ENCODE measurements at places on chromosomes 3 and 15.

GRCh38 chr15:63482874-63483323, 21.5 kb upstream of the USP3 start:
- no peak for DNase-seq

DNA sequence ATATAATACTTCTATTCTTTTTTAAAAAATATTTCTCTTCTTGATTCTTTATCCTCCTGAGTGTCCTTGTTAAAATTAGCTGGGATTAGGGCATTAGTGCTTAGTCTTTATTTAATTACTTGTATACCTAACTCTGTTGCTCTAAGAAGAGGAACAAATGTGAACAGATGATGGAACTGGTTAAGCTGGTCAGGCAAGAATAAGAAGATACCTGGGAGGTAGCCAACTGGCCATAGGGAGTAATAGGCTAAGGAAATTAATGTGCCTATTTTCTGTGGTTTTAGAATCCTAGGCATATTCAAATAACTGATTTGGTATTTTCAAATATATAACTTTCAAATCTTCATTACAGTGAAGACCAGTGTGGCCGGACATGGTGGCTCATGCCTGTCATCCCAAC, 54.4 kb downstream of the EIF3J start:
- no peak for DNase-seq

DNA sequence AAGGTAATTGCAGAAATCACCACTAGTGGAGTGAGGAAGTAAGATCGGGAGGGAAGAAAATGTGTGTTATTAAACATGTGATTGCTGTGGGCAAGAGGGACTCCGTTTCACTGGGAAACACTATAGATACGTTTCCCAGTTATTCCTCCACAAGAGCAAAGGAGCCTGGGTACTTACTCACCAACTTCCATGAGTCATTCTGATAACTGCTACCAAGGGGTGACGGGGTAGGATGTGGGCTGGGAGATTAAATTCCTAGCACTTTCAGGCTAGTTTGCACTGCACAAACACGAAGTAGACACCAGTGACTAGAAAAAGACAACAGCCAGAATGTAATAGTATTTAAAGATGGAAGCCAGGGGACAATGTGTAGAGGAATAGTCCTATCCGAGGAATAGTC, 812.9 kb upstream of the CFAP20DC start:
- no peak for DNase-seq

- no peak for DNase-seq
Observed at GRCh38 chr3:148728753-148729152, 31.1 kb downstream of the AGTR1 start.

- DNase-seq = no peak
Observed at GRCh38 chr3:62149962-62150361, 223.4 kb downstream of the FEZF2 start.

DNA sequence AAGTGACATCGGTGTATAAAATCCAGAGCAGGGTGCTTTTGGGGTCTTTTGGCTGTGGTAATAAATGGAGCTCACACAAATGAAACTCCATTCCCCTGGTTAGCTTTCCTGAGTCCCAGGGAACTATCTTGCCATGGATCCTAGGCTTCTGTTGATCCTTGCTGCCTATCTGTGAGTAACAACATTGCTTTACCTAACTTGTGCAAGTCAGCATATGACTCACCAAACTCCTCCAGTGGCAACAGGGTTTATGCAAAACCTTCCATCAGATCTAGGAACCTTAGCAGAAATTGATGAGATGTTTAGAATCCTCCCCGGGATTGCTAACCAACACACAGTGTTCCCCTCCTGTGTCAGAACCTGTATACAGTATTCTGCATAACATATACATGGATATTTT, 105.4 kb downstream of the SCAPER start:
- DNase-seq = no peak

- DNase-seq = no peak
Observed at GRCh38 chr3:38611866-38612265, 37.6 kb downstream of the SCN5A start.

DNA sequence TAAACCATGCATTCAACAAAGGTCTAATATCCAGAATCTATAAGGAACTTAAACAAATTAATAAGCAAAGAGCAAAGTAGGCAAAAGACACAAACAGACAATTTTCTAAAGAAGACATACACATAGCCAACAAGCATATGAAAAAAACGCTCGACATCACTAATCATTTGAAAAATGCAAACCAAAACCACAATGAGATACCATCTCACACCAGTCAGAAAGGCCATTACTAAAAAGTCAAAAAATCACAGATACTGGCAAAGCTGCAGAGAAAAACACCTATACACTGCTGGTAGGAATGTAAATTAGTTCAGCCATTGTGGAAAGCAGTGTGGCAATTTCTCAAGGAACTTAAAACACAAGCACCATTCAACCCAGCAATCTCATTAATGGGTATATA, 53.8 kb downstream of the FSIP1 start:
- no peak for DNase-seq

- DNase-seq = no peak
Observed at GRCh38 chr3:125212091-125212508, 448 bp downstream of the SLC12A8 start.

DNA sequence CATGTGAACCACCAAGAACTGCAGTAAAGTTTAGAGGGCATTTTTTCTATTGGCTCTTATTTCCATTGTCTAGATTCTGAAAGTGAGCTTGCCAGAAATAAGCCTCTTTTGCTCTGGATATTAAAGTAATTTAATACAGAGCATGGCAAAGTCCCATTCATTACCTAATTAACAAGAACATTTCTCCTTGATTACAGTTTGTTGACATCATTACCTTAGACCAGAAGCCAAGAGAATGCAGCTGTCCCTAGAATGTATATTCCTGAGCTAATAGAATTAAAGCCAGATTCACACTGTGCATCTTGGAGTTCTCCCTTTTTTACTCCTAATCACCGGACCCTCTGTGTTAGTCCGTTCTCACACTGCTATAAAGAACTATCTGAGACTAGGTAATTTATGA, 46.4 kb upstream of the TM4SF4 start:
- peak; percentile 48 for DNase-seq

DNA sequence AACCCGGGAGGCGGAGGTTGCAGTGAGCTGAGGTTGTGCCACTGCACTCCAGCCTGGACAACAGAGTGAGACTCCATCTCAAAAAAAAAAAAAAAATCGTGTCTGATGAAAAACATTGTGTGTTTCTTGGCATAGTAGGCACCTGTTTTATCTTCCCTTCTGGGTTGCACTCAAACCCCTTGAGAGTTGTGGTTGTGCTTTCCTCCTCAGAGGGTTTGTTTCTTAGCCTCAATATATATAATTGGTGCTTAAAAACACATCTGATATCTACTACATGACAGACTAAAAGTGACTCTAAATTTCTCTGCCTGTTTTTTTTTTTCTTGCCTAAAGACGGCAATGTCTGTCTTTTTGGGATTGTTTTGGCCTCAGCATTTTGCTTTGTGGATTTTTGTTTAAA, 7.6 kb downstream of the NR1D2 start:
- DNase-seq = no peak

- DNase-seq = peak; percentile 57
Observed at GRCh38 chr3:51538115-51538458, 432 bp upstream of the RAD54L2 start.

GRCh38 chr3:169939320-169939719, 27.3 kb upstream of the SEC62 start:
- DNase-seq = no peak

DNA sequence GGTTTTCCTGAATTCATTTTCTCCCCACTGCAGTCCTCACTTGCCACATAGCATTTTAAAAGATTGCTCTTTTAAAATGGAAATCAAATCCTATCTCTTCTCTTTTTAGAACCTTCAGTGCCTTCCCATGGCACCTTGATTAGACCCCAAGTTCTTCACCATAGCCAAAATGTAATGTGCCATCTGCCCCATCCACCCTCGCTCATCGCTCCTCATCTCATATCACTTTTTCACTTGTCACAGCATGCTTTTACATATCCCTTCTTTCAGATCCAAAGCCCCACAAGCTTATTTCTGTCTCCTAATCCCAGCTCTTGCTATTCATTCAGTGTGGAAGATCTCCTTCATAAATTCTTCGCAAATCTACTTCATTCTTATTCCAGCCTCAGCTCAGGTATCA, 161.7 kb downstream of the CD47 start:
- DNase-seq = no peak

- peak; percentile 54 for DNase-seq
Observed at GRCh38 chr15:71448688-71449114, 333.4 kb downstream of the THSD4 start.

- peak; percentile 61 for DNase-seq
Observed at GRCh38 chr15:92091155-92091734, 237.7 kb downstream of the SLCO3A1 start.

DNA sequence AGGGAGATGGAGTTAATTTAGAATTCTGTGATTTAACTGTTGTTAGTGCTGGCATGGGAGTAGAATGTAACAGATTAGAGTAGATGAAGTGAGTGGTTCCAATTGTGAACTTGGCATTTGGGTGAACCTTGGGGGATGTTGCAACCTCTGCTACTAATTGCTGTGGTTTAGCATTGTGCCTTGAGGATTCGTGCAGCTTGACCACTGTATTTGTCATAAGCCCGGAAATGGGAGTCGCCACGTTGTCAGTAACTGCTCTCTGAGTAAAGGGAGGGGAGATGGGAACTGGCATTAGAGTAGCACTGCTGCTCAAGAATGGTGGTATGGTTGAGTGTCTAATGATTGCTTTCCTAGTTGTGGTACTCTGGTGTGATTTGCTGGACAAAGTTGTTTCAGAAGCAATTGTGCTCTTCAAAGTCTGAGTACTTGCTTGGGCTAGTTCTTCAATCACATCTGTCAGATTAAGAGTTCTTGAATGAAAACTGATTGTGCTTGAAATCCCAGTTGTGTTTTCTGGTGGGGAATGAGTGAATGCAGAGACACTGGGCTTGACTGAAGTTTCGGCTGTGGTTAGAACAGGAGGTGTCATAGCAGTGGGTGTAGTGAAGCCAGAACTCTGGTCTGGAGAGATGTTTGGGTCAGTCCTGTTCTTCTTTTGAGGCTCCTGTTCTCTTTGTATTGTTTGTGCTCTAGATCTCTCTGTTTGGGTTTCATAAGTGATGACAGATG, 15.4 kb downstream of the IGSF10 start:
- DNase-seq = no peak

GRCh38 chr15:89433686-89434085, 62.7 kb downstream of the RHCG start:
- no peak for DNase-seq

DNA sequence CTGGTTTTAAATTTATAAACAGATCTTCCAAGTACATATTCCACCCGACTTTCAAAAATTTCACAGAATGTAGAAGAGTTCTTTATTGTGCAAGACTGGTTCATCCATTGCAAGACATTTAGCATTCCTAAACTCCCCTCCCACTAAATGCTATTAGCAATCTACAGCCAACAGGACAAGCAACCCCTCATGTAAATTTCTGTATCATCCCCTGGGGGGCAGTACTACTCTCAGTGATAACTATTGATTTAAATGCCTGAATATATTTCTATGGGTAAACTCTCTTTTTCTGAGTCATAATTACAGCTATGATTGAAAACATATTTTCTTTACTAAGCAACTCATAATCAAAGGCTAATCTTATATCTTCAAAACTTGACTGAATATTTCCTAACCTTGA, 10.7 kb upstream of the SLC15A2 start:
- DNase-seq = peak; percentile 36

DNA sequence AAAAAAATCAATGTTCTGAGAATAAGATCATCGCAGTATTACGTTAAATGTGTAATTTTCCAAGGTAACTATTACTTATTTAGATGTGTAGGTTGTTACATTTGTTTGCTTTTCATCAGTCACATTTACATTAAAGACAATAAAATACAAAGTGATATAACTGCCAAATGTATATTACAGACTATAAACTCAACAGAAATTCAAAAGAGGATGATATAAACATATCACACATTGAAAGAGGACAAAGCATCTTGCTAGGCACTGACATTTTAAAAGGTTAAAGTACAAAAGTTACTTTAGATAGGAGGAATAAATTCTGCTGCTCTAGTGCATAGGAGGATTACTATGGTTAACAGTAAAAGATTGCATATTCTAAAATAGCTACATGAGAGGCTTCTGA, 16.1 kb downstream of the VGLL4 start:
- DNase-seq = no peak

GRCh38 chr15:99706557-99707303, 26.5 kb downstream of the LYSMD4 start:
- DNase-seq = no peak

DNA sequence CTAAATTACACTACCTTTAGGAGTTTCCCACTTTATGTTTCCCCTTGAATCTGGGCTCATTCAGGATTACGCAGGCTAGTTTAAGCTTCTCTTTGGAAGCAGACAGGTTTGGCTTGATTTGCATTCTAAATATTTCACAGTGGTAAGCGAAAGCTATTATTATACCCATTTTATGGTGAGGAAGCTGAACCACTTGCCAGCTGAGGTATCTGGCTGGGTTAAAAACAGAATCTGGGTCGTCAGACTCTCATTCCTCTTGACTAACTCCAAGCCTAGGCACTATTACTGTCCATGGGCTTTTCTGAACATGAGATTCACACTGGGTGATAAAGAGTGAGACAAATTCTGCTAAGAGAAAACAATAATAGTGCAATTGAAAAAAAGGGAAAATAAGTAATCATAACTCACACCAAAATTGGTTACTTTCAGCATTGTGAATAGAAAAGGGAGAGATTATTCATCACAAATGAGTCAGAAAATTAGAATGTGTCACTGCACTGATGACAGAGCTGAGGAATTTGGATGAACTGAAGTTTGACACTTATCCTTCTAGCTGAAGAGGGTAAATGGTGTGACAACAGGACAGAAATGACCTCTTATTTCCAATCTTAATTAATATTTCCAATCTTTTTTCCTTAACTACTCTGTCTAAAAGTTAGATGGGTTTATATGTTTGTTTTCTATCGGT, 211.3 kb downstream of the TIGIT start:
- DNase-seq = no peak

- DNase-seq = no peak
Observed at GRCh38 chr15:88215066-88215648, 41.4 kb downstream of the NTRK3 start.

GRCh38 chr3:44227632-44228031, 14.1 kb upstream of the TOPAZ1 start:
- no peak for DNase-seq

DNA sequence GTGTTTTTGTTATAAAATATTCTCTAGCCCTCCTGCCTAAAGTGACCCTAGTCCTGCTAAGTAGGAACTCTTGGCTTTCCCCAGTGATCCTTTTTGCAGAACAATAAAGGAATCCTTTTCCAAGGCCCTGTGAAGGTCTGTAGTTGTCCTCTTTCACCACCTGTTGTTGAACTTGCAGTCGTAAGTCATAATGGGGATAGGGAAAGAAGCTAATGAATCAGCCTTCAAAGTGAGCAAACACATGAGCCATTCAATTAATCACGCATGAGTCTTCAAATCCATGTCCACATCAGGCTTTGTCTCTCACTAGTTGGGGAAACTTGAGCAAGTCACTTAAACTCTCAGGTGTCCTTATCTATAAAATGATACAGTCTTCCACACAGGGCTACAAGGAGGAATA, 27.6 kb downstream of the ZNF860 start:
- no peak for DNase-seq

- DNase-seq = no peak
Observed at GRCh38 chr3:104291878-104292277, 1074.8 kb upstream of the ALCAM start.

Measured in D341Med (cell line).